ENCODE measurements at places on chromosomes 3 and 15.

DNA sequence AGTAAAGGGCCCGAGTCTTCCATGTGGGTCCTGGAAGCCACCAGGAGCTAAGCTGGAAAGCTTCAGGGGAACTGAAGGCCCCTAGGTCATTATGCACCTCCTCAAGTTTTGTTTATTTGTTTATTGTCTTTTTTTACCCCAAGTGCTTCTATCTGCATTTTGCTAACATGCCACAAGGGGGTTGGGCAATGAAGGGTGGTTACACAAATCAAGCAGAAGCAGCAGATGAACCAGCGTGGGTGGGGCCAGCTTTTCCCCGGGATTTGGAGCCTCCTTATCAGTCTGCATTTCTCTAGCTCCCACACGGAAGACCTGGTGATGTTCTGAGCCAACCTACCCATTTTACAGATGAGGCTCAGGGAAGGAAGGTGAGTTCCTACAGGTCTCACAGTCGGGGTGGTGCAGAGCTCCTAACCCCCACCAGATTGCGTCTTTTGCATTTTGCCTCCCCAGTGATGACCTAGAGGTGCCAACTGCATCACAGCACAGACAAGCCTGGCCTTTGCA lies 16.8 kb downstream of the TMC3 start:
- DNase-seq, result no peak

DNA sequence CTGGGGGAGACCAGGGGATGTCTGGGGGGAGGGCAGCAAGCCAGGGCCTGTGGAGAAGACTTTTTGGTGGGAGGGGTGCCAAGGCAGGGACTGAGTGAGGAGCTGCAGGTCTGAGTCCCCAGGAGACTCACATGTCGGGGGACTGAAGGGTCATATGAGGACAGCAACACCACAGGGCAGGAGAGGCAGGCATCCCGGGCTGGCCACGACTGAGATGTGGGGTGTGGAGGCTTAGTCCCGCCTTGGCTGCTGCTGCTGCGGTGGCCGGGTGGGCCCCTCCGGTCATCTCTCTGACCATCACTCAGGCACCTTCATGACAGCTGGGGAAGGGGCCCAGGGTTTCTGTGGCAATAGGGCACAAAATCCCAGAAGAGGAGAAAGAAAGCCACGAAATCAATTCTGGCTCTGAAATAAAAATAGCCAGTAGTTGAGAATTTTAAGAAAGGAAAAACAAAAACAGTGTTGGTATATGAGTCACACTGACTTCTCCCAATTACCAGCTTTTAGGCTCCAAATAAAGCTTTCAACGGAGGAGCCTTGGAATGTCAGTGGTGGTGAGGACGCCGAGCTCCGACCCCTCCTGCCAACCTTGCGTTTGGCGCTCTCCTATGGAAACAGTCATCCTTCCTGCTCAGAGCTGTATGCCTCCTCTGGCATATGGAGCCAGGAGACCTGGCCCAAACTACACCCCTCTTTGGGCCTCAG lies 52.9 kb upstream of the ITGA11 start:
- DNase-seq, result no peak

DNA sequence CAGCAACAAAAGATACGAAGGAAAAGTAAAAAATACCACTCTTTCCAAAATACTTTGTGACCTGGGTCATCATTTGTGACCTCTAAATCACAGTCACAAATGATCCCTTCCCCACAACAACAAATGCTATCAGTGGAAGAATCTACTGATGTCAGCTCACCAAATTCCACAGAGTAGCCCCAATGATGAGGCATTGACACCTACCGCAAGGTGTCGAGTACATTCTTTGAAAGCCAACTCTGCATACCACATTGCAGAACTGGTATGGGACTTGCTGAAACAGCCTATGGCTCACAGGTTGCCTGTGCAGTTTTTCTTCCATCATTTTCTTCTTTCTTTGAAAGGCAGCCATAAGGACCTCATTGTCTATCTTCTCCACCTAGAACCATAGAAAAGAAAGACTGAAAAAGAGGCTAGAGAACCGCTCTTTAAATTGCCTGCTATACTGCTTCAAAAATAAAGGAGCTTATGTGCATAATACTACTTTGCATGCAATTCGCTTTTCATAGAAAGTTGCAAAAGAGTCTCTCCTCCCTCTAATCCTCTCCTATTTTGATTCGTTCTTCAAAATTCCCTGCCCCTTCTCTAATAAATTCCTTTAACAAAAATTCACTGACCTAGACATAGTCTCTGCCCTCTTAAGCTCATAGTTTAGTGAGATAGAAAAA lies 21.4 kb upstream of the KPNA1 start:
- DNase-seq, result no peak

- no peak for DNase-seq
Observed at GRCh38 chr3:28188686-28189085, 52.7 kb upstream of the CMC1 start.

- no peak for DNase-seq
Observed at GRCh38 chr3:170941551-170941950, 33.1 kb upstream of the EIF5A2 start.

- no peak for DNase-seq
Observed at GRCh38 chr15:38189671-38190295, 62.9 kb upstream of the SPRED1 start.

DNA sequence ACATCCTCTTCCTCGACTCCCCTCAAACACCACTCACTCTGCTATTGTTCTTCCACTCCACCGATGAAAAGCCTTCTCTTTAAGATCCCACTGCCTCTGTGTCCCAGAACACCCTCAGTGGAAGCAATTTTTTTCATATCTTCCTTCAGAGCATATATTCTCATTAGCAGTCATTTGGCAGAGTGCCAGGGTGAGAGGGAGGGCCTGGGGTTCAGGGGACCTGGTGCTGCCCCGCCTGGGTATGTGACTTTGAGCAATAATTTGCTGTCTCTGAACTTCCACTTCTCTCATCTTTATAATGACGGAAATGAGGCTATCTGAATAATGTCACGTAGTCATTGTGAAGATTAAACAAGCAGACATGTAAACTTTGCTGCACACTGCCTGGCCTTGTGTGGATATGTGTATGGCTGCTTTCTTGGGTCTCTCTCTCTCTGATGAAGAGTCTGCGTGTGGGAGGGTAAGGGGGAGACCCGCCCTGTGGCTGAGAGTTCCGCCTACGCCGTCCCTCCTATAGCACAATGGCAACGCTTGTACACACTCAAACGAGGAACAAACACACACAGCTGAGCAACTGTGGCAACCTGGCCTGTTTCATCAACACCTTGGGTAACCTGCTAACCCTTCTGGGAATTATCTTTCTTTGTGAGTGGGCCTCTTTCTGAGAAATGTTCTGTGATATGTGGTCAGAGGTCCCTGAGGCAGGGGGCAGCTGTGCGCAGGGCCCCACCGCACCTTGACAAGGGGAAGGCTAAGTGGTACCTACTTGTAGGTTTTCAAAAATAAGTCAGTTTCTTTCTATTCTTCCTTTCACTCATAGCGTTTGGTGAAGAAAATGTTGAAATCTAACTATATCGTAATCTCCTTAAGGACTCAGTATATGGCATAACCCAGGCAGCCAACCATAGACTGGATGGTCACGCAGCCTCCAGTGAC lies 369.8 kb downstream of the SV2B start:
- no peak for DNase-seq

DNA sequence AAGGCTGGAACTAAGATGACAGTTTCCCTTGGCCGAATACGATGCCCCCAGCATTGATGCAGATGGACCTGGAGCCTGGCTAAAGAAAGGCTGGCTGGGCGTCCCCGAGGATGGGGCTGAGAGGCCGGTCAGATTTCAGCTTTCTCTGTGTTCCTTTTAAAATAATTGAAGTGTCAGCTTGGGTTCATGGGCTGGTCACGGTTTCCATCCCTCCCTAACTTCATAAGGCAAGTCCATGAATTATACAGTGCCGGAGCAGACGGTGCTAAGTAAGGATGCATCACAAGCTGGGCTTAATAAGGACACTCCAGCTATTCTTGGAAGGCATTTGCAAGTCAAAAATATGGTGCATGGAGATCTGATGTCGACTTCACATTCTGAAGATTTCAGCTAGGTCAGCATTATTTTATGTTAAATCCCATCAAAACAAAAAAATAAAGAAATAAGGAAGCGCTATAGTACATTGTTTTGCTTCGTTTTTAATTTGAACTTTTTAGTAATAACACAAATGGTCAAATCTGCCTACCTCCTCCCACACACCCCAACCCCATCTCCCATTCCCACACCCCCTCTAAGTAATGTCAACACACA lies 220.8 kb downstream of the RPLP1 start:
- no peak for DNase-seq

- no peak for DNase-seq
Observed at GRCh38 chr3:47877290-47877689, 74.4 kb downstream of the DHX30 start.
